Breast epithelium (tissue), 4 donors: ENCODE measurements at places on chromosomes 4 and X.

DNA sequence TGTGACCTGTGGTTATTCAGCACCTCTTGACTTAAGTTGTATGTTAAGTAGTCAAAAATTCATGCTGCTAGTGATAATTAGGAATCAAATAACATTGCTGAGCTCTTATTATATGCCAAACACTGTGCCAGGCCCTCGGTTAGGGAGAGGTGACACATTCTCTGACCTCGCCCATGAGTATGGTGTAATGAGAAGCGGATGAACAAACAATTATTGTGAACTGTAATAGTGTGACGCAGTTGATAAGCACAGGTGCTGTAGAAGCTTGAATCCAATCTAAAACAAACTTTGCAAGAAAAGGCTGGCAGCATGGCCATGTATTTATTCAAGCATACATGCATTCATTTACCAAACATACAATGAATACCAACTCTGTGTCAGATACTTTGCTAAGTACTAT, 303.5 kb upstream of the HS3ST1 start:
- DNase-seq: no peak

- DNase-seq: no peak
Observed at GRCh38 chr4:156154978-156155377, 201.3 kb upstream of the CTSO start.

- DNase-seq: no peak
Observed at GRCh38 chr4:102500352-102500695, 835 bp upstream of the NFKB1 start.

DNA sequence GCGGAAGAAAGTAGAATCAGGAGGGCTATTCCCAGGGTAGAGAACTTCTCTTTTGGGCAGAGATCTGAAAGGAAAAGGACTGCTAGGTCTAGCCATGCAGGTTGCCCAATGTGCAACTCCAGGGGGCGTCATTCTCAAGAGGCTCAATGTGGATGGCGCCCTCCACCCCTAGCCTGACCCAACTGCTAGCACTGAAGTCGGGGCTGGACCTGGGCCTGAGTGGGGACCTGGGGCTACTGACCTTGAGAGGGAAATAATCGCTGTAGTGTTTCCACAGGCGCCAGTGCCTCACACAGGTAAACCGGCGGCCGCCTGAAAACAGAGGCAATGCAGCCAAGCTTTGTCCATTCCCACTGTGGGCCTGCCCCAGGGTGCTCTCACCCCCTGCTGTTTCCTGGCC, 6.1 kb downstream of the AWAT2 start:
- DNase-seq: no peak

DNA sequence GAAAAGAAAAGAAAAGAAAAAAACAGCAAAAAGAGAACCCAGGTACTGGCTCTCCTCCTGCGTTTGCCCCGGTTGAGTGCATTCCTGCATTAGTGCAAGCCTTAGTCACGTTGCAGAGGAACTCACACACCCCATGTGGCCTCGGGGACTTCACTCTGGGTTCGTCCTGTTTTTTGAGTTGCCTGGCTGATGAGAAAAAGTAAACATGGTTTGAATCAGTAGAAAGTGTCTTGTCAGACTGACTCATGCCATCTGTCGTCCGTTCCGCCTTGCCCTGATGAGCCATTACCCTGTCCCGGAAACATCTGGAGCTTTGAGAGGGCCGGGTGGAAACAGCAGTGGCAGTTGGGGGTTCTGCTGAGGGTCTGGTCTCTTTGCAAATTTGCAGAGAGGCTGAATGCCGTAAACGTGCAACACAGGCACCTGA, 16.3 kb downstream of the CD99 start:
- DNase-seq: peak; percentile 67

- DNase-seq: no peak
Observed at GRCh38 chrX:45849261-45849862, 648.7 kb upstream of the DIPK2B start.
